DMS153 (cell line): ENCODE measurements at places on chromosomes 16 and 17.

DNA sequence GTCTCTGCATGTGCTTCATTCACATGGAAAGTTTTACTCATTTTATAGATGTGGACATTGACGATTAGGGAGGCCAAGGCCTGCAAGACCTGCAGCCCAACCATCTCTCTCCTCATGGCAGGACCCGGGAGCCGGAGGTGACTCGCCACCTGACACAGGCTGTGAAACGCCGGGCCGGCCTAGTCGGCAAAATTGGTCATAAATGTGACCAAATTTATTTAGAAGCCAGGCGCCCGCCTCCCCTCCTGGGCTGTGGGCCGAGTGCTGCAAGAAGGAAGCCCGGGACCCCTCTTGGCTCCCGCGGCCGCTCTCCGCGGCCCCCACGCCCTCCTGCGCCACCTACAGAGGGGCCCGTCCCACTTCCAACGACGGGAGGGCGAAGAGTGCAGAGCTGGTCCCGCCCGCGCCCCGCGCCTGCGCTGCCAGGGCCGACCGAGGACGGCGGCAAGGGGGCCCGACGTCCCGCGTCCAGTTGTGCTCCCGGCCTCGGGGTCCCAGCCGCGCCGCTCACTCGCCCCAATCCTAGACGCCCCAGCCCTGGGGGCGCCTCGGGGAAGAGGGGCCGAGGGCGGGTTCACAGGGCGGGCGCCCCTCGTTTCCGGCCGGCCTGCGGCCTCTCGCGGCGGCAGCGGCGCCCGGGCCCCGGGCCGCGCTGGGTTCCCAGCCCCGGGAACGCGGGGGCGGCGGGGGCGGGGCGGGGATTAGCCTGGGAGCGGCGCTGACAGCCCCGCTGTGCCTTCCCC lies 47.5 kb downstream of the WNT3 start:
- no peak for DNase-seq

DNA sequence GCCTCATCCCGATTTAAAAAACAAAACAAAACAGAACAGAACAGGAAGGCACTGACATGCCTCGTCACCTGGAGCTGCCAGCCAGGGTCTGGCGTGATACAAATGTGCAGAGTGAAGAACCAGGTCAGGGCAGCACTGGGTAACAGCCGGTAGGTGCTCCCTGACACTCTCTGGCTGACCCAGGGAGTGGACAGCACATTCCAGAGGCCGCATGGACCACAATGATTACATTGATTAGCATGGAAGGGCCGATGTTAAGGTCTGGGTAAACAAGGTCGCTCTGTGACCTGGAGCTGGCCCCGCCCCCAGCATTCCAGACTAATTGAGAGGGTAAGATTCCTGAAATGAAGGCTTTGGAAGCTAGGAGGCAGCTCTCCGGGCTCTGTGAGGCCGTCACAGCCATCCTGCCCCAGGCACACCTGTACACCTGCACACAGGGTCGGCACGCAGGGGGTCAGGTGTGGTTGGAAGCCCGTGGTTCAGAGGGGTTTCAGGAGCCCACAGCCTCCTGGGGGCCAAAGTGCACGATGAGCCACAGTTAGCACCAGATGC lies 21.4 kb downstream of the PIEZO1 start:
- DNase-seq, result no peak

GRCh38 chr17:44255915-44256314 lies 12.0 kb downstream of the SLC4A1 start:
- DNase-seq, result no peak

DNA sequence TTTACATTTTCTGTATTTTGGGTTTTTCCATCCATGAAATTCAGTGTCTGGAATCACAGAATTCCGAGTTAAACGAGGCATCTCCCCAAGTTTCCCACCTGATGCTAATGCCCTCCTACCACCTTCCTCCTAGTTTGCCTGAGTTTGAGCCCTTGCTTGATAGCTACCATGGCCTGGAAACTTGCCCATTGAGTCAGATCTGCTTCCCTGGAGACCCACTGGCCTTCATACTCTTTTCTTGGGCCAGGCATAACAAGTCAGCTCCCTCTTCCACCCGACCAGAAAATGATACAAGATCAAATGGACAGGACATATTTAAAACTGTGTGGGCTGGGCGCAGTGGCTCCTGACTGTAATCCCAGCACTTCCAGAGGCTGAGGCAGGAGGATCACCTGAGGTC lies 10.2 kb downstream of the SETD1A start:
- no peak for DNase-seq

GRCh38 chr16:87065446-87066132 lies 251.6 kb downstream of the C16orf95 start:
- DNase-seq, result no peak

GRCh38 chr16:13866073-13866472 lies 53.9 kb upstream of the ERCC4 start:
- peak; percentile 5 for DNase-seq
